ENCODE measurements at places on chromosomes 2 and 18.

DNA sequence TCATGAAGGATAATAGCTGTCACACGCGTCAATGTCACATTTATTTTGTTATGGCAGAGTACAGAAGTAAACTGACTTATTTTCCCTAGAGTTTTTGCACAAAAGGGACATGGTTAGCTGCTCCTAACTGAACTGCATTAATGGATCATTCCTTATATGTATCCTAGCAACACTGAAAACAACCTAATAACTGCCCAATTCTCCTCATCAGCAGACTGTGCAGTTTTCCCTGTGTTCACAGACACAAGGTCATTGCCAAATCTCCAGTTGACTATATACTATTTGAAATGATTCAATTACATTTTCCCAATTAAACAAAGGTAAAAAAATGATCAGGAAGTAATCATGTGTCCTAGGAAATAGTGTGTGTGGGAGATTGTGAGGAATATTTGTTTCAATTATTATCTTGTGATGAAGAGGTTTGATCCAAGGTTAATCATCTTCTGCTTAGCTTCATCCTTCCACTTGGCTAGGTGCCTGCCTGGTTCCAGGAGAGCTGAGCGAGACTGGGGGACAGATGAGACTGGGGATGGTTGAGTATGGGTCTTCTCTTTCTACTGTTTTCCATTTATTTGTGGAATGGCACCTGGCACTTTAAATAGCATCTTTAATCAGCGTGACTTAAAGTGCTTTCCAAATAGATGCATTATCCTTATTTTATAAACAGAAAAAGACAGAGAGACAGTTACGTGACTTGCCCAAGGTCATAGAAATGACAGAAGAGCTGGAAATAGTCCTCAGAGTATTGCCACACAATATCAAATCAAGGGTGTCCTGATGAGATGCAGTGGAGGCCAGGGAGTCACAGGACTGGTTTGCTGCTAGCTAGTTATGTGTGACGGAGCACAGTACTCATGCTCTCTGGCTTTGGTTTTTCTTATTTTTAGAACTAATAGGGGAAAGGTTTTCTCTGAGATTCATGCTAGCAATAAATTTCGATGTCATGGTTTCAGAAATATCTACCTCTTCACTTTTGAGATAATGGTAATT is 335.6 kb downstream of the PIK3C3 start:
- no peak for DNase-seq

GRCh38 chr2:236692937-236693336 is 123.3 kb downstream of the ACKR3 start:
- DNase-seq = no peak

DNA sequence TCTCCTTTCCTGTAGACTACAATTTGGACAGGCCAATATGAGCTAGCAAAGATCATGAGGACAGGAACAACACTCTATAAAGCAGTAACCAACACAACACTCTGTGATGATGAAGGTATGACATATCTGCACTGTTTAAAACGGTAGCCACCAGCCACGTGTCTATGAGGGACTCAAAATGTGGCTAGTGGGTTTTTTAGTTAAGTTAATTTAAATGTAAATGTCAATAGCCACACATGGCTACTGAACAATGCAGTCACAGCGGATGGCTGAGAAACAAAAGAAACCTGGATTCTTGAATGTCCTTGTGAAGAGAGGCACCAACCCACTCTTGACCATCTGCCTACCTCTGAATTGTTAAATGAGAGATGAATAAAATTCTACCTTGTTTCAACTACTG is 33.9 kb downstream of the FANCL start:
- no peak for DNase-seq

GRCh38 chr2:121567957-121568409 is 37.3 kb downstream of the RNU4ATAC start:
- no peak for DNase-seq

DNA sequence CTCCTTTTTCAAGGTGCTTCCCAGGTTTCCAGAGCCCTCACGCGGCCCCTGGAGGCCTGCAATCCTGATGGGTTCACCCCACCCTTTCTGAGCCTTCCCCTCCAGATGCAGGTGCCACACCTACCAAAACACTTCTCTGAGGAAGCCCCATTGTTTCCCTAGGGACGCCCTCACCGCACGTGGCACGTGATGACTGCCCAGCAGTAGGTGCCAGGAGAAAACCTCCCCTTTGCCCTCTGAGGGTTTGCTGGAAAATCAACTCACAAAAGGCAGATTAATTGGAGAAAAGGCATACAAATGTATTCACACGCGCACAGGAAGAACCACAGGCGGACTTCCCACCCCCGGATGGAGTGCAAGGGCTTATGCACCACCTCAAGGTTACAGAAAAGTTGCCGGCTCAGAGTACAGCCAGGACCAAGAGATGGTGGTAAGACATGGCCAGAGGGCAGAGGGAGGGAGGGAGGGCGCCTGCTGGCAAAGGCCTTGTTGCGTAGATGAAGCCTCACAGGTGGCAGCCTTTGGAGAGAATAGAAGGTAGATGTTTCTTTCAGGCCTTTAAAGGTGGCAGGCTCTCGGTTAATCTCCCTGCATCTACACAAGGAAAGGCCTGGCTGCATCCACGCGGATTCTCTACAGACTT is 269.4 kb upstream of the RAB6C start:
- no peak for DNase-seq

DNA sequence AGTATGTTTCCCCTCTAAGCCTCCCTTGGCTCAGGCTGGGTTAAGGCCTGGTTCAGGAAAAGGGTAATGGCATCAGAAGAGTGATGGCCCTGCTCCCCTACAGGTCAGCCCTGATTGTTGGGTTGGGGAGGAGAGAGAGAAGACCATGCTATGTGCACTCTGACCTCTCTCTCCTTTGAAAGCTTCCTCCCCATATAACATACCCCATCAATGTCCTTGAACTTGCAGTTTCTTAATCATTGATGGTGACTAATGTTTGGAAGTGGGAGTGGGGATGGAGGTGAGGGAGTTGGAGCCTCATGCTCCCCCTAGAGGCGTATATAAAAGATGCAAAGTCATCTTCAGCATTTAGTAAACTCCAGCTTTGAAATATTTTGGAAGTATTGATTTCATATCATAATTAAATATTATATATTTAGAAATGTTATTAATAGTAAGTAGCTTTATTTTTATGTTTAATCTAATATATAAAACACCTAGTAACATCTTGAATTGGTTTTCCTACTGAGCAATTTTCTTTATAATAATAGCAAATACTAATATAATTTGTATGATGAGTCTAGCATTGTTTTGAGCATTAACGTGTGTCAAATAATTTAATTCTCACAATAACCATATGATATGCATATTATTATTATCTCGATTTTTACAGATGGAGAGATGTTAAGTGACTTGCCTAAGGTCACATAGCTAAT is 8.8 kb downstream of the PLCL1 start:
- DNase-seq = no peak

GRCh38 chr2:205994344-205994743 is 91.6 kb downstream of the INO80D start:
- DNase-seq = no peak

DNA sequence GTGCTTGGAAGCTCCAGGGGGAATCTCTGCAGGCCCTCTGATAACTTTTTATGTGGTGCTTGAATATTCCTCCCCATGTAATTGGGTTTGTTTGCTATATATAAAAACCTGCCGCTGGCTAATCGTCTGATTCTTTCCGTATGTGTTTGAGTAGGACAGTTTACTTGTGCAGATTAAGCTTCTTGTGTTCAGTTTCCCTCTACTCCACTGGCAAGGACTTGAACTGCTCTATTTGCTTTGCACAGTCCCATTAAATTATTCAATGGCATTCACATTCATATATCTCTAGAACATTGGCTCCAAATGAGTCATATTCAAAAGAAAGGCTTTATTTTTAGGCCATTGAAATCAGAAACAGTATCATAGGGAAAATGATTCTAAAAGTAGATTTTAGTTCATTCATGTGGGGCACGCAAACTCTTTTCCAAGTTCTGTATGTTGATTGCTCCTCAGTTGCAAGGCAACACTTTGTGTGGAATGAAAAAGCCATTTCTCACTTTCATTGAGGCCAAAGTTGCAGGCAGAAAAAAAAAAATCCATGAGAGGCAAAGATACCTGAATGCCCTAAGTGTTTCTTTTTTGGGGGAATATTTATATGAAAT is 1682.3 kb upstream of the PIK3C3 start:
- no peak for DNase-seq

Data from lung (tissue), 17 donors.